ENCODE measurements at places on chromosomes 6 and 20.

GRCh38 chr20:57400821-57401564 is 9.8 kb downstream of the RBM38 start:
- DNase-seq = no peak

DNA sequence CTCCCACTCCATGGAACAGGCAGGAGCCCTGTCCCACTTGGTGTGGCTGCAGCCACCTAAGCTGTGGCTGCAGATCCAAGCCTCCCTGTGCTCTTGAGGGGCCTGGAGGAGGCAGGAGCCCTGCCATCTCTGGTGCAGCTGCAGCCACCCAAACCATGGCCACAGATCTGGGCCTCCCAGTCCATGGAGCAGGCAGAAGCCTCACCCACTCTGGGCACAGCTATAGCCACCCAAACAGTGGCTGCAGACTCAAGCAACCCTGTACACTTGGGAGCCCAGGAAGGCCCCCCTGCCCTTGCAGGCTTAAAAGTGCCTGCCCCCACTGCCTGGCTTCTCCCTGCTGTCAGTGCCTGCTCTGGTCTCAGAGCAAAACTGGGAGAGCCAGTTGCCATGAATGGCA is 320.3 kb downstream of the RFPL4B start:
- DNase-seq = no peak

DNA sequence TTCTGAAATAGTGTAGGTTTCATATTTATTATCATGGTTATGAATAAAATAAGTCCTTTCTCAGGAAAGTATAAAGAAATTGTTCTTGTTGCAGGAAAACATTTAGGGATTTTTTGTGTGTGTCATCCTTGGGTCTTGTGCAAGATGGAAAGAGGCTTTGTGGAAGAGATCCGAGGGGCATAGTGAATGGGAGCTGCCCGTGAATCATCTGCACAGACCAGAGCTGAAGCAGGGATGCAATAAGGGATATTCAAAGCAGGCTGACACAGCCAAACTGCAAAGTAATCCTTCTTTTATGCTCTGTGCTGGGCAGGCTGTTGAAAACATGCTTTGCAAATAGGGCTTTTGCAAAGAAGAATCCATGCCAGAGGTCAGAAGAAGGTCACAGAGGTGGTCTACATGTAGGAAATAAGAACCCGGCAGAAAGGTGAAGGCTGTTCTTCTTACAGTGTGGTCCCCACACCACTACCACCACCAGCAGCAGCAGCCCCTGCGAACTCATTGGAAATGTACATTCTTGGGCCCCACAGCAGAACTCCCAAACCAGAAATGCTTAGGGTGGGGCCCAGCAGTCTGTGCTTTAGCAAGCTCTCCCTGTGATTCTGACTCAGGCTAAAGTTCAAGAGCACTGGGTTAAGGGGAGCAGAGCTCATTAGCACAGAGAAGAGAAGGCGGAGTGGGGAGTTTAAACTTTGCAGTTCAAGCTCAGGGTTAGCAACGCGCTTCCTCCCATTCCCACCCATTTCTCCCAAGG is 237.6 kb downstream of the QKI start:
- DNase-seq = no peak

DNA sequence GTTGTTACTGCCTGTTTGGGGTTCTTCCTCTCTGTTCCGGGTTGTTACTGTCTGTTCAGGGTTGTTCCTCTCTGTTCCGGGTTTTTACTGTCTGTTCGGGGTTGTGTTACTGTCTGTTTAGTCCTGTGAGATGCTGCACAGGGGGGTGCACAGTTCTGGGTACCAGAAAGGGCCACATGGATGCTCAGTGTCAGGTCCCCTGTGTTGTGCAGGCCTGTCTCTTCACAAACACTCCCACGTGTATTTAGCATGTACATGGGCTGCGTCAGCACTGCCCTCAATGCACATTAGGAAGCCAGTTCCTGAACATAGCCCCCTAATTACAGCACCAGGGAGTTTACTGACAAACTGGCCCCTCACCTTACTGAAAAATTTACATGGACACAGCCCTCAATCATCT is 118.5 kb downstream of the DLL1 start:
- DNase-seq = no peak

DNA sequence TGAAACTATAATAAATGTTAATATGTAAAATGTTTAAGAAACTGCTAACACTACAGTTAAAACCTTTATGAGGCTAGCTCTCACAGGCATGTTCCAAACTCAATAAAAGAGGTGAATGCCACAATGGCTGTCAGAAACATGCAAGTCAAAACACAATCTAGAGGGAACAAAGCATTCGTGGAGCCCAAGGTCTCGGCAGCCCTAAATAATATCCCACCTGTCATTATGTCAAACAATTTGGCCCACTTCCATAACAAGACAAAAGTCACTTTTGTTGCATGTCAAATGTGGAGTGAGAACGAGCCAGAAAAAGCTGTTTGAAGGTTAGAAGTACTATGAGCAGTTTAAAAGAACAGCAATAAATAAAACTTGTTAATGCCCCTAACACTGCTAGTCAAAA is 181.9 kb downstream of the GMDS start:
- DNase-seq = no peak

DNA sequence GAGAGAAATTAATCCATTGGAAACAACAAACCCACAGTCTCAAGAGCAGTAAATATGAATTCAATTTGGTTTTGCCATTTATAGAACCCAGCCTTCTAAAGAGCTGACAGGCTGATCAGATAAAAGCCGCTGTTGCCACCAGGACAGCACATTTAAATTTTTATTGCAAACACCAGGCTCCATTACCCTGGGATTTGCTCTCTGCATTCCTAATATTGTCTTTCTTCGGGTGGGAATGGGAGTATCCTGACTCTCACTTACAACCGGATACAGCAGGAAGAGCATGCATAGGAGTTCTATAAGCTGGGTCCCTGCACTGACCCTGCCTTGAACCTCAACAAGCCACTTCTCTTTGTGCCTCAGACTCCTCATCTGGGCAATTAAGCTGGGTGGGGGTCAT is 142.9 kb downstream of the LRFN2 start:
- no peak for DNase-seq

DNA sequence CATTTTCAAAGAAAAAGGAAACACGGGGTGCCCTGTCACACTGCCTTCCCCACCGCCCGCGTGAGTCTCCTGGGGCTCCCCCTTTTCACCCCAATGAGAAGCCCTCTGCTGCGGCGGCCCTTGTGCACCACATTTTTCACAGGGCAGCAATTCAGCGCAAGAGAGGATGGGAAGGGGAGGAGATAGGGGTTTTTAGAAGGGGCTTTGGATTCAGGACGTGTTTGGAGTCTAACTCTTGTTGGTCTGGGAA is 726 bp upstream of the ARFGEF3 start:
- DNase-seq = no peak

DNA sequence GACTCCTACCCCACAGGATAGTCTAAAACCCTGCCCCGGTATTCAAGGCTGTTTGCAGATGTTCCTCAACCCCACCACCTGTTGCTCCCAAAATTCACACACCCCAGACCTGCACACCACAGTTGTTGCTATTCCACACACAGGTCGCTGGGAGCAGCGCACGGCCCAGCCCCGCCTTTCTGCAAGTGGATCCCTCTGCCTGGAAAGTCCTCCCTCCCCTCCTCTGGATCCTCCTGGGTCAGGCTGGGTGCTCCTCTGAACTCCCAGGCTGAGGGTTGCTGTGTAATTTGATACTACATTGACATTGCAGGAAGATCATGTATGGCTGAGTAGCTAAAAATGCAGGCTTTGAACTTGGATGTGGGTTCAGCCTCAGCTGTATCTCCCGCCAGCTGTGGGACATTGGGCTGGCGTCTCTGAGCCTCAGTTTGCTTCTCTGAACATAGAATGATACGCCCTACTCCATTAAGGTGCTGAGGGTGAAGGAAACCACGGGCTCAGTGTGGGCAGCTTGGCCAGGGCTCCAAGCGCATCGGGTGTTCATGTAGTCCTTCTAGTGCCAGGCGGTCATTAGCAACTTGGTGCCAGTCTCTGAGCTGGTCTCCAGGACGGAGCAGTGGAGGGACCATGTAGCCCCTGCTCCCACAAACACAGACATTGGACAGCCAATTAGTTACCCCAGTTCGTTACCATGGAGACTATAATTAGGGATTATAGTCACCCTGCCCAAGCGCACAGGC is 13.9 kb upstream of the CCN5 start:
- DNase-seq = no peak

GRCh38 chr6:142195862-142196541 is 48.9 kb downstream of the VTA1 start:
- no peak for DNase-seq

DNA sequence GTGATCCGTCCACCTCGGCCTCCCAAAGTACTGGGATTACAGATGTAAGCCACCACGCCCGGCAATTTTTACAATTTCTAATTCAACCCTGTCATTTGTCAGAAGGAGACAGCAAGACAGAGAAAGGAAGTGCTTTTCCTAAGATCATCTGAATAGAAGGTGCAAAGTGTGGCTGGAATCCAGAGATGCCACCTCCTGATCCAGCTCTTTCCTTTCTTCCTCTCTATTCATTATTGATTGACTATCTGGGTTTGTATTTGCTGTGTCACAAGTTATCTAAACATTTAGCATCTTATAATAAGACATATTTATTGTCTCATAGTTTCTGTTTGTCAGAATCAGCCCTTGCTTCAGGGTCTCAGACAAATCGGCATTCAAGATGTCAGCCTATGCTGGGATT is 217.7 kb downstream of the BCAS1 start:
- DNase-seq = no peak

- no peak for DNase-seq
These were observed 296.8 kb downstream of the UTRN start for GRCh38 chr6:144581812-144582537.

DNA sequence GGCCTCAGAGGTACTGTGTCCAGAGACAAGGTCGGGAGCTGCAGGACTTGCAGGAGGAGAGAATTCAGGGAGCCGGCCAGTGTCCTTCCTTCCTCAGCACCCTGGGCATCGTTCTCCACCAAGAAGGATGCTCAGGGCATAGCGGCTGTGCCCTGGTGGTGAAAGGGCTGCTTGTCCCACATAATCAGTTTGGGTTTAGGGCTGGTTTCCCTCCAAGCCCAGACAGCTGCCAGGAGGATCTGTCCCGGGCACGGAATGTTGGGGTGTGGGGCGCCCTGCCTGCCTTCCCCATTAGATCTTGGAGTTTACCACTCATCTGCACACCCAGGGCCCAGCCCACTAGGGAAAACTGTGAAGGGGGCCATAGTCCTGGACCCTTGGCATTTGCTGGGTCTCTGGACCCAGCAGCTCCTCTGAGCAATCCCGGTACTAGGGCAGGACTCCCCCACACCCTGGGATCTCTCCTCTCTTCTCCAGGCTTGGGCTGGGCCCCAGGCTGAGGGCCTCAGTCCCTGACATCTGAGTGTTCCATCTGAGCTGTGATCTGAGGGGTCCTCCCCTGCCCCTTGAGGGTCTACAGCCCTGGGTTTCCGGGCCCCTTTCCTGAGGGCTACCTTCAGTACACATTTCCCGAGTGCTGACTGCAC is 18.6 kb upstream of the SPDEF start:
- DNase-seq = no peak

GRCh38 chr6:139883776-139884175 is 509.3 kb upstream of the CITED2 start:
- DNase-seq = no peak

DNA sequence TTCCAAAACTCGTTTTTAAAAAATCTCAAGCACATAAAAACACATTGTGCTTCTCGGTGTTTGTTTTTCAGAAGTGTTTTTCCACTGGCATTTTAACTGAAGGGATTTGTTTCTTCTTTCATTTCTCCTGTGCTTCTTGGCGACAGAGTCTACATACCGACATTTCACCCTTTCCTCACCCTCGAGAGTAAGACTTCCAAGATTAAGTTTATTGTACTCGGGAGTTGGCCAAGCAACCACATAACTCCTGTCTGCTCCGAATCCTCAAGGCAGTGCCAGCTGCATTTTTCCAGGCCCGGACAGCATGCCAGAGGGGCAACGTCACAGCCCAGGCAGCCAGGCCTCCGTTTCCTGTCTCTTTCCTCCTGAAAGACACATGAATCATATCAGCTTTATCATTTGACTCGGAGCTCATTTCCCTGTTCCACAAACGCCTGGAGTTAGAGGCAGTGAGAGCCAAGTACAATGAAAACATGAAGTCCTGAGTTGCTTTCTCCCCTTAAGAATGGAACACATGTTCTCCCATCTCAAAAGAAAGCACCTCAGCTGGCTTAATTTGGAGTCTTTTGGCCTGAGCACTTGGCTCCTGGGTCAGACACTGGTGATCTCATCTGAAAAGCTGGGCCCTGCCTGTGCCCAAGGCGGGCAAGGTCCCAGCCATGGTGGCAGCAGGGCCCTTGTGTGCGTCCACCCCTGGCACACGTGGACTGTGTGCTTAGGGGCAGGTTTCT is 23.2 kb upstream of the FAM50B start:
- no peak for DNase-seq

DNA sequence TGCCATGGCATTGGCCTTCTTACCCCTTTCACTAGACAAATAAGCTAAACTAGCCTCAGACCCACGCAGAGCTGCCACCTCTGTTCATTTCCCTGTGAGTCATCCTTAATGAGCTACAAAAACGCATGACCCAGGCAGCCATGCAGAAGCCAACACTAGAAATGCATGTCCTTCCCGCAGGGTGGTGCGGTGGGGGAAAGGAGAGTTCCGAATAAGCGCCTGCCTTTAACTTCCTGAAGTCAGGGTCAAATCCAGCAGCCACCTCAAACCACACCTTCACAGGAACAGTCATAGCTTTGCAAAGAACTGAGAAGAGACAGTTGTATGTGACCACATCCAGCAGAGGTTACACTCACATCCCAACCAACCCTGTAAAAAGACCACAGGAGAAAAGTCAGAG is 40.4 kb downstream of the IRF4 start:
- DNase-seq = peak; percentile 85

DNA sequence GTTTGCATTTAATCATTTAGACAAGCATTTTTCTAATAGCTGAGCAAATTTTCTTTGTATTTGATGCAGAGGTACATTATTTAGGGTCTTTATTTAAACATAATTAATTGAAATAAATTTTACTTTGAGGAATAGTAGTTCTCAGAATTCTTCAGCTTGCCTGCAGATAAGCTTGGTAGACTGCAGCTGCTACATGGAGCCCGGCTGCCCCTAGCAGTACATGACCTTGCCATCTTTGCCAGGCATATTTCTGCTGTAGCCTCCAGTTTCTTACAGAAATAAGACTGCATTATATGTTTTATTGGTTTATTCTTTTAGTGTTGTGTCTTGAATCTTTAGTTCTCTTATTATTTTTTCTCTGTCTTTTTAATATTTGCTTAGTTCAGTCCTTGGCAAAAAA is 396.8 kb downstream of the QKI start:
- DNase-seq = no peak

- no peak for DNase-seq
These were observed 622.3 kb upstream of the IMPG1 start for GRCh38 chr6:76694795-76695194.

- DNase-seq = peak; percentile 29
These were observed 117.2 kb upstream of the BACH2 start for GRCh38 chr6:90413867-90414266.

GRCh38 chr6:36769676-36770499 is 69.4 kb downstream of the CPNE5 start:
- DNase-seq = no peak

GRCh38 chr6:111625461-111626391 is 20.0 kb upstream of the TRAF3IP2 start:
- DNase-seq = no peak

DNA sequence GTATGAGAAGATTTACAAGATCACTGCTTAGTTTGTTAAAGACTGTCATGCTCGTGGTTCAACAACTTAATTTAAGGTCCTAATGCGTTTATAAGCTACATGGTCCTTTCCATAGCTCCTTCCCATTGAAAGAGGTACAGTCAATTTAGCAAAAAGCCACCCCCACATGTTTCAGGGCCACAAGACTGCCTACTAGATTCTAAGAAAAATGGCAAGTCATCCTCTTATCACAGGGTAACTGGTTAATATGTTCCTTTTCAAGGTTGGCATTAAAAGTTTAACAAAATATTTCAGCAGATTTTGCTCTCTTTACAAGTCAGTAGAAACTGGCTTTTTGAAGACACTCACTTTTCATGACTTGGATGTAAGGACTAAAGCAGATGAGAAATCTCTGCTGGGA is 15.7 kb downstream of the GSTA3 start:
- DNase-seq = no peak

Data from stimulated activated effector memory CD8-positive, alpha-beta T cell treated with anti-CD3 and anti-CD28 coated beads, Interleukin-12 subunit alpha, Interleukin-12 subunit beta, amount 100 ng/mL, for 72 hours (primary cell).